NCI-H187 (cell line): ENCODE measurements at places on chromosomes 3 and 15.

- DNase-seq: no peak
These were observed 126.7 kb upstream of the PHLDB2 start for GRCh38 chr3:111732252-111732879.

DNA sequence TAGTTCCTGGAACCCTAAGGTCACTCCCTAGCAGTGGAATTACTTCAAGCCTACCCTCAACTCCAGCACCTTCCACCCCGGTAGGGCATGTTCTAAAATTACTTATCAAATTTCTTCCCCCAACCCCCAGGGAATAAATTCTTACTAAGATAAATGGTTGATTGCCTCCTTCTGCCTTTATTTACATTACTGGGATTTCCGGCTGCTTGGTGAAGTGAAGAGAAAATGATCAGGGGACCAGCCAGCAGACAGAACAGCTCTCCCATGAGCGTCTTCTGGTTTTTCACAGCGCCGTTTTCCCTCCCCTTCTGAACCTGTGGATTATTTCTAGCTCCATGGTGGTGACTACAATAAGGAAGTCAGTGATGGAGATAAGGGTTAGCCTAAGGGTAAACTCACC is 521.5 kb upstream of the PPP2R3A start:
- DNase-seq: no peak

GRCh38 chr3:111531446-111531845 is 10.6 kb upstream of the CD96 start:
- DNase-seq: no peak

GRCh38 chr15:49901996-49902684 is 216.9 kb downstream of the ATP8B4 start:
- DNase-seq: no peak

GRCh38 chr3:77530870-77531269 is 491.0 kb downstream of the ROBO2 start:
- no peak for DNase-seq

GRCh38 chr3:122572940-122573412 is 4.5 kb upstream of the PARP15 start:
- DNase-seq: no peak

- peak; percentile 9 for DNase-seq
These were observed 22.4 kb downstream of the KCNMB2 start for GRCh38 chr3:178558637-178559036.

- DNase-seq: no peak
These were observed 2.4 kb downstream of the IGF2BP2 start for GRCh38 chr3:185822221-185823000.
